Stimulated activated CD4-positive, alpha-beta T cell treated with anti-CD3 and anti-CD28 coated beads, Interleukin-15, amount 100 ng/mL, for 1 hour (primary cell): ENCODE measurements at places on chromosomes 1 and 21.

- no peak for DNase-seq
Measured at GRCh38 chr1:19861842-19862530, 20.2 kb upstream of the OTUD3 start.

DNA sequence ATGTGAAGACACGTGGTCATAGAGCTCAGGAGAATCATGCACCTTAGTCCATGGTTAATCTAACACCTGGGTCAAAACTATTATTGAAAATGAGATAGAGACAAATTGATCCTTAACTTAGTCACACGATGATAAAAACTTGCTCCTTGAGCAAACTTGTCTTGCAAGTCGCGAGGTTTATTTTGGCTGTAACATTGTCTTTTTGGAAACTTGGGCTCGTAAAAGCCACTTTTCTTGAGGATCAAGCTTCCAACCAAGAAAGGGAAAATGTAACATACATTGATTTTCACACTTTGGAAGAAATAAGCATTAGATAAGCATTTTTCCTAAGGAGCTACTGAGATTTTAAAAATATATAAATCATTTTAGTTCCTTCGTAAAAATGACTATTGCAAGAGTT is 19.9 kb upstream of the CENPF start:
- no peak for DNase-seq

DNA sequence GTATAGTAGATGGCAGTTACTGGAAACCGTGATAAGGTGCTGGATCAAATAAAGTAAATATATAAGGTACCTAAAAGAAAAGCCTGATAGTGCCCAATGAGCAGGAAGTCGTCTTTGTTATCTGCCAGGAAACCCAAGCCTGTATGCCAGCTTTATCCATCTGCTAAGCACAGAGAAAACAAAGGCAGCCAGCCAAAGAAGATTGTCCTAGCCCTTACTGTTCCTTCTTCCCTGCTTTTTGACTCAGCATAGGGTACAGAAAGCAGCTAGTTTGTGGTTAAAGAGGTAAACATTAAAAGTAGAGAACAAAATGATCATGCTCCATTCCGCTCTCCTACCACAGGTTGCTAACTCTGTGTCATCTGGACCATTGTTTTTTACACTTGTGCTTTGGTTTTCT is 10.1 kb downstream of the KRTAP22-2 start:
- DNase-seq = no peak

GRCh38 chr1:72623299-72623708 is 341.0 kb upstream of the NEGR1 start:
- DNase-seq = no peak

DNA sequence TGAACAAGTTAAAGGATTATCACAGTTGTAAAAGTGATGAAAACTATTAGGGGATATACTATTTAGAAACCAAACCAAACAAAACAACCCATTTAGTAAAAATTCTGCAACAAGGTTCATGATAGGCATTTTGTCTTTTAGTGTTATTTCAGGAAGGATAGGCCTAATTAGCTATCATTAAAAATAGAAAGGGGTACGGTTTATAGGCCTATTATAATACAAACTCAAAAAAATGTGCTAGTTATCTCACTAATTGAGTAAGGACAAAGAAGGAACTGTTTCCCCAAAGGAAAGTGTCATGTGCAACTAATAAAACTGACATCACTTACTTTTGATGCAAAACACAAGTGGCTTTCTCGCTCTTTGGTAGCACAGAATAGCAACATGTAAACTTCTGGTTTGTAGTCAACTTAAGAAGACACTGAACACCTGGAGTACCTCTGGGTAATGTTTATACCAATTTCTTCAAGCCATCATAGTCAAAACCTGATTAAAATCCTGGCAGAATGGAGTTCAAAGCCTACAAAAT is 28.5 kb downstream of the SLC16A1 start:
- no peak for DNase-seq

DNA sequence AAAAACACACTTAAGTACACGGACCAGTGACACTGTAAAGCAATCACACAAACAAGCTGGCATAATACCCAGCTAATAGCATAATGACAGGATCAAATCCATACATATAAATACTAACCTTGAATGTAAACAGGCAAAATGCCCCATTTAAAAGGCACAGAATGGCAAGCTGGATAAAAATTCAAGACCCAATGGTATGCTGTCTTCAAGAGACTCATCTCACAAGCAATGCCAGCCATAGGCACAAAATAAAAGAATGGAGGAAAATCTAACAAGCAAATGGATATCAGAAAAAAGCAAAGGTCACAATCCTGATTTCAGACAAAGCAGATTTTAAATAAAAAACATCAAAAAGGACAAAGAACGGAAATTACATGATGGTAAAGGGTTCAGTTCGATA is 79.1 kb upstream of the PTGFR start:
- DNase-seq = no peak

DNA sequence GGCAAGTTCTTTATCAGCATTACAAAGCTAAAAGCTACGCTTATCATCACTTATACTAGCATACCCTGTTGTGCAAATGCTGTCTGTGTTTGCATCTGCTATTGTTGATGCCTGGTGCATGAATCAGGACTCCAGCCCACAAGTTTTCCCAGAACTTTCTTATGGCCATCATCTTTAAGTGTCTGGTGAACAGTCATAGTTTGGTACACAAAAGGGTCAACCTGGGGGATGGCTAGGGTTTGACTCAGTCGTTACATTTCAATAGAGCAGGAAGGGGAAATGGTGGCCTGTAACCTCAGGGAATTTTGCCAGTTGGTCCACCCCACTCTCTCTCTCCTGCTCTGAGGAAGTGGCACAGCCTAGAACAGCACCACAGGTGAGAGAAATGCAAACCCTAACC is 35.4 kb downstream of the SELL start:
- DNase-seq = no peak

- DNase-seq = no peak
Measured at GRCh38 chr1:174005032-174005431, 17.1 kb downstream of the RC3H1 start.

DNA sequence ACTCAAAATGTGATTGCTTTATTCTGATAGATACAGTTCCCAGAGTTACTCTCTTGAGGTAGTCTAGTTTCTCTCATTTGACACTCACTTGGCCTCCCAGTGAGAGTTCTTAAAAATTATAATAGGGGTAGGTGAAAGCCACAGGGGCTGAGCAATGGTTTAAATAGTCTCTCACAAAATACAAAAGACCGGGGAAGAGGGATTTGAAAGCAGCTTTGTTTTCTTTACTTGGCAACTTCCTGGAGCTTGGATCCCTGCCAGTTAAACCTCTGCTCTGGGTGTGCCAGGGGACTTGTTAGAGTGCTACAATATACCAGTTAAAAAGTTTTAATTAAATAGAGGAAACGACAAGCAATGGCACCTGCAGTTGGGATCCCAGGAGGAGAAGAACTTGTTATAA is 31.7 kb downstream of the OR13G1 start:
- DNase-seq = no peak

DNA sequence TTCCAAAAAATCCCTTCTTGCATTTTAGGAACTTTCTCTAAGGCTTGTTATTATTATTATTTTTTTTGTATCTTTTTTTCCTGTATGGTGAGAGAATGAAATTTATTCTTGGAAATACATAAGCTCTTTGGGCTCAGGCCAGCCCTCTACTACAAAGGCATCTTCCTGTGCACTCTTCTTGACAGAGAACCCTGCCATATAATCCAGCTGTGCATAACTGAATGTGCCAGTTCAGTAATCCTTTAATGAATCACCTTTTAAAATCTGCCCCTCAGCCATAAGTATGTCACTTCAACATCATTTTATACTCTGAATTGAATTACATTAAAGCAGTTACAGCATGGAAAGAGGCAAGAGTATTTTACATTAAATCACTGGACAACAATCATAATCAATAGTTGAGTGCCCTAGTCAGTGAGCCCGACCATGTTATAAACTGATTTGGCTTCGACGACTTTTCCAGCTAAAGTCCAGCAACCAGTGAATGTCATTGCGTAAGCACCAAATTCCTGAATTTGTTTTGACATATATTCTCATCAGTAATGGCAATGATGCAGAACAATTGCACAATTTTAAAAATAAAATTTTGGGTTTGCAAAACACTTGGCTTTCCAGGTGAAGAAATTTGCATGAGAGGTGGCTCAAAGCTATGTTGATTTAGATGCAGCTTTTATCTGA is 59.2 kb upstream of the KCNK2 start:
- no peak for DNase-seq

DNA sequence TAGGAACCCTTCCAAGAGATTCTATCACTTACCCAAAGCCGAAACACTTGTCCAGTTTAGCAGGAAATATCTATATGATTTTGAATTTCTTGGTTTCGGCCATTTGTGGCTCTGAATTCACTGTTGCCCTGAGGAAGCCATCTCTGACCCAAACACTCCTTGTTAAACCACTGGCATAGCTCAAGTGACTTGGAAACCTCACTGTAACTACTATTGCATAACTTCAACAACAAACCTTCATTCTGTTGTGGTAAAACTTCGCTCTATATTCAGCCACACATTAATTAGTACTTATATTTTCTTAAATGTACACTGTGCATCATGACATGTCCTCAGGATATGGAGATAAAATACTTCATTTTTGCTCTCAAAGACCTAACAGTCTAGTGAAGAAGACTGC is 63.2 kb downstream of the ST6GALNAC3 start:
- no peak for DNase-seq

DNA sequence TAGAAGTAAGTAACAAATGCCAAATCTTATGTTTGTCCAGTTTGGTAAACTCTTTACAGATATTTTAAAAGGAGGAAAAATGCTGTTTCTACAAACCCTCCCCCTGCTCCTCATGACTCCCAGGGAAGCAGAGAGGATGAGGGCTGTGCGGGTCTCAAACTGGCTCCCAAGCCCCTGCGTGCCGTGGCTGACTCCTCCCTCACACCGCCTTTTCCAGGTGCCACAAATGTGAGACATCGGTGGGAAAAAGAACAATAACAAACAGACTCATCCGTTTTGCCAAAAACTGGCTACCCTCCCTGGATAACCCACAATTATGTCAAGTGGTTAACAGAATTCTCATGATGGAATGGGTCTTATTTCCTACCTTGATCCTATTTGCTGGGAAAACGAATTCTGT is 594.6 kb downstream of the PTPRU start:
- no peak for DNase-seq

DNA sequence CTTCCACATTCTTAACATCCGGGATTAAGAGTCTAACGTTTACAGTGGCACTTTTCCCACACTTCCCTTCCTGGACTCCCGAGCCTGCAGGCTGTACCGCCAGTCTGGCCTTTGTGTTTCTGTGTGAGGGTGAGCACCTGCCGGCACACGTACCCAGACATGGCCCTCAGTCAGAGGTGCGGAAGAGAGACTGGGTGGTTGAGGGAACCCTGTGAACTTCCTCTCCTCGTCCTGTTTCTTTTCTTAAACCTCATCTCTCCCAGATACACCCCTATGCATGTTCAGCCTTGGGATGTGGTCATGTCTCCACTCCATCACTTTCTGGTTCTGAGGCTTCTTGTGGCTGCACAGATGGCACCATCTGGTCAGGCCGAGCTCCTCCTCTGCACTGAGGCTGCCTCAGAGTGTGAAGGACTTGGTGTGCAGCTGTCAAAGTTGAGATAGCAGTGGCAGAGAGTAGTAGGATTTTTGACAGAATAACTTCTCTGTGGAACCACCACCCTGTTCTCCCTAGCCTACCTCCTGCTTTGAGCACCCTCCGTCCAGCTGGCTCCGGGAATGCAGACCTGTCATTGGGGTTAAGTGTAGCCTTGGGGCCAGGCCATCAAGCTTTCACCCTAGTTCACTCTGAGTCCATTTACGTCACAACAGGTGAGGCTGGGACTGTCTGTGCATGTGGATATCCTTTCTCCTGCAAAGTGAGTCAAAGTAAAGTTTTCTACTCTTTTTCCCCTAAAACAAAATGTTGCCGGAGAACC is 31.4 kb downstream of the VASH2 start:
- DNase-seq = no peak

DNA sequence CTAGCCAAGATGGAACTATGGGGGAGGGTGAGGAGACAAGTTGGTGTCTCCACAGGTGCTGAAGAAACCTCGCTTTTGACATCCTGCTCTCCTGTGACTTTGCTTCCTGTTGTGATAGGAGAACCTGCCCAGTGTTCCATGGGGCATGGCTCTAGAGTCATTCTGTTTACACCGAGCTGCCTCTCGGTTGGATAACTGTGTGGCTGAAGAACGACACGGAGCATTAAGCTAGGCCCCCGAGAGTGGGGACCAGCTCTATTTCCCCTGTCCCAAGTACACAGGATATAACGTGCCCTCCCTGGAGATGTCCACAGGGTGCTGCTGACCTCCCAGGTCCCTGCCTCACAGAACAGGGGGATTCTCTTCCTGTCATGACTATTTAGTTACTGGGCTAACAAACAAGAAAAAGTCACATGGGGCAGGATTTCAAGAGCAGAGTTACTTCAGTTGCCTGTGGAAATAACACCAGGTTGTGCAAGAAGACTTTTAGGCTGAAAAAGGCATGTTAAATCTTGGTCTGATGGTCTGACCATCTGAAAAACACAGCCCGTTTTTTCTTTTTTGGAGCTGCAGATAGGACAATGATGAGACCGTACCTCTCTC is 29.4 kb upstream of the PPP2R5A start:
- no peak for DNase-seq

DNA sequence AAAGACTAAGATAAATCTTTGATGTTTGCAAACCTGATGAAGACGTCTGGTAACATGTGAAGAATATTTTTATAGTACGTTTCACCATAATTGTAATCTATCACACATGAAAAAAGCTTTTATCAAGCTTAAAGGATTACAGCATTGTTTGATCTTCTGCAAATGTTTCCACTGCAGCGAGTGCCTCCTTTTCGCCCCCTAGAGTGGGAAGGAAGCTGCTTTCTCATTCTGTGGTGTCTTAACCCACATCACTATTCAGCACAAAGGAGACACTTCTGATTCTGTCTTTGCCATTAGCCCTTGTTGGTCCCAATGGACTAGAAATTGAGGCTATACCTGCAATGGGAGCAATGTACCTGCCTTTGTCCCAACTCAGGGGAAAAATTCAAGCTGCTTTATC is 46.0 kb upstream of the IL12RB2 start:
- DNase-seq = no peak

DNA sequence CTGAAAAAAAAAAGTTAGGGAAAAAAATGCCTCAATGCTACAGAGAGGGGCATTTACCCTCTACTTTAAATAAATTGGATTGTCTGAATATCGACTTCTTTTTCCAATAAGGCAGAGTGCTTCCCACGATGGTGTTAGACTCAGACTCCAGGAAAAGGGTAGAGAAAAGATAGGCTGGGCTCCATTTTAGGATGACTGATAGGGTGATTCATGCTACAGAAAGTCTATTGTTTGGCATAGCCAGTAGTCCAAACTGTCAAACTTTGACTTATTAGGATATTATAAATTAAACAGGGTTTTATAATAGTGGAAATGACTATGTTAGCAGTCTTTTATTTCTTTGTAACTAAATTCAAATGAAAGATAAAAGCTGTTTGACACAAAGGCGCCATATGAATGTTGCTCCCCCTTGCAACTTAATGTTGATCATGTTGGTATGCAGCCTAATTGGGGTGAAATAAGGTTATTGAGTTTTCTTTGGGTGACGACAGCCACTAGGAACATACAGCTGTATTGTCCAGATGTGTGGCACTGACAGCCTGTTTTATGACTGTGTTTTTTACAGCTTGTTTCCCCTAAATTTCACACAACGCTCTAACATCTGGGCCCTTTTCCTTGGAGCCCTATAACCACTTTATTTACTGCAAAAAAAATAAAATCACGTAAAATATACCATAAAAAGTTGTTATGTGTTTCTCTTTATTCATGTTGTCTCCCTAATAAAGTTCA is 69.3 kb downstream of the SPAG17 start:
- DNase-seq = no peak
